ENCODE measurements at places on chromosomes 12 and 14. TPM values are rescaled to one million over a fixed set of nuclear protein-coding genes. Genes with fewer than 3 reads are reported as not detected.

The SLCO1B3 gene
- total RNA-seq: not detected

The OR6C2 gene
- not detected for total RNA-seq

The LRFN5 gene
- 0.13 TPM for total RNA-seq

The TSHR gene
- total RNA-seq: not detected

The BEGAIN gene
- total RNA-seq: 0.53 TPM

- DNase-seq: peak; percentile 37
- peak within 1 kb of the TSS; percentile 93 for H3K4me3 ChIP-seq
- peaks cover 35% of the 10 kb centered on the region for H3K4me1 ChIP-seq
- H3K27me3 ChIP-seq: no peaks in the 10 kb centered on the region
- H3K27ac ChIP-seq: peak within 1 kb of the TSS; percentile 94
Observed at GRCh38 chr12:89708565-89709156, at the start of gene ATP2B1. ATP2B1 (minus strand) TSS chr12:89708838; CDS start chr12:89655886, 52,952 bp downstream.

DNA sequence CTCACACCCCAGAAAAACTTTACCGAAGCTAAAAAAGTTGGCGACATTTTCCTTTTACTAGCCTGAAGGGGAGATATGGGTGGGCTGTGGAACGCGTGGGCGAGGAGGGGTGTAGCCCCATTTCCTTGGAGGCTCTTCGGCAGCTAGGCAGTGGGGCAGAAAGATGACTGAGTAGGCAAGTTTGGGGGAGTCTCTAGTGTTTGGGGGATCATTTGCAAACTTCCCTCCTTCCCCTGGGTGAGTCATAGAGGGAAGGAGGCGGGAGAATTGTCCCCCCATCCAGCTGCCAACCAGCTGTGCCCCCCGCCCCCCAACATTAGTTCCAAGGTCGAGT is 2.3 kb downstream of the GLI1 start:
- no peaks in the 10 kb centered on the region for H3K27me3 ChIP-seq
- H3K4me3 ChIP-seq: peak overlapping the region; percentile 60
- H3K4me1 ChIP-seq: peaks cover 33% of the 10 kb centered on the region
- DNase-seq: no peak
- H3K36me3 ChIP-seq: no peaks in the 10 kb centered on the region

DNA sequence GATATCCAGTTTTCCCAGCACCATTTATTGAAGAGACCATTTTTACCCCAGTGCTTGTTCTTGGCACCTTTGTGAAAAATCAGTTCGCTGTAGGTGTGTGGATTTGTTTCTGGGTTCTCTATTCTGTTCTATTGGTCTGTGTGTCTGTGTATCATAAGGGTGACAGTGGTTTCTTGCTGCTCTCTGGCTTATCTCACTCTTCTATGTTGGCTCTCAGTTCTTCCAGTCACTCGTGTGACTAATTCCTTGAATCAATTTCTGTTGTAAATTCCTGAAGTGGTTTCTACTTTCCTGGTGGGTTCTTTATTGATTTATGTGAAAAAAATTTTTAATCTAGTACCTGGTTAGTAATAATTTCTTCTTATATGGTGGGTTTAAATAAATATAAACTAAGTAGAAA is 58.3 kb downstream of the OTOGL start:
- H3K27ac ChIP-seq: no peak overlapping the region
- no peak overlapping the region for H3K4me3 ChIP-seq
- no peaks in the 10 kb centered on the region for H3K27me3 ChIP-seq
- no peaks in the 10 kb centered on the region for H3K36me3 ChIP-seq

- no peak for DNase-seq
- no peak overlapping the region for H3K27ac ChIP-seq
- H3K36me3 ChIP-seq: no peaks in the 10 kb centered on the region
- no peaks in the 10 kb centered on the region for H3K4me1 ChIP-seq
- no peak overlapping the region for H3K4me3 ChIP-seq
Observed at GRCh38 chr12:26696048-26696612, 136.9 kb downstream of the ITPR2 start.

DNA sequence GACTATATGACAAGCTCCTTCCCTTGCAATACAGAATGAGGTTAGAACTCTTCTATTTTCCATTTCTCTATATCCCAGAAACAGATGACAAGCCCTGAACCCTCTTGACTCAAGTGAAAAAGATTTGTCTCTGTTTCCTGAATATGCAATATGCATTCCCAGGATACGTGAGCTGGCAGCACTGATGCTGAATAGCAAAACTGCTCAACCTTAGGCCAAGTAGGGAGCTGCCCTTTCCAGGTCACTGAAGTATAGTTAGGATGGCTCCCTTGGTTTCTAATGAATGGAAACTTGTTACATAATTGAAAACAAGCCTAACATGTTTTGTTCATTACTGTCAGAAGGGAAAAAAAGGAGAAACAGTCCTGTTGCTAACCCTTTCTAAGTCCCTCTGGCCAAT is 47.9 kb upstream of the PLEKHG7 start:
- H3K27me3 ChIP-seq: no peaks in the 10 kb centered on the region
- DNase-seq: no peak
- no peak overlapping the region for H3K27ac ChIP-seq
- peaks cover 10% of the 10 kb centered on the region for H3K4me1 ChIP-seq
- H3K36me3 ChIP-seq: no peaks in the 10 kb centered on the region
- no peak overlapping the region for H3K4me3 ChIP-seq

GRCh38 chr14:74695406-74695805 is 17.5 kb downstream of the AREL1 start:
- peaks cover 3% of the 10 kb centered on the region for H3K36me3 ChIP-seq
- no peak overlapping the region for H3K27ac ChIP-seq

DNA sequence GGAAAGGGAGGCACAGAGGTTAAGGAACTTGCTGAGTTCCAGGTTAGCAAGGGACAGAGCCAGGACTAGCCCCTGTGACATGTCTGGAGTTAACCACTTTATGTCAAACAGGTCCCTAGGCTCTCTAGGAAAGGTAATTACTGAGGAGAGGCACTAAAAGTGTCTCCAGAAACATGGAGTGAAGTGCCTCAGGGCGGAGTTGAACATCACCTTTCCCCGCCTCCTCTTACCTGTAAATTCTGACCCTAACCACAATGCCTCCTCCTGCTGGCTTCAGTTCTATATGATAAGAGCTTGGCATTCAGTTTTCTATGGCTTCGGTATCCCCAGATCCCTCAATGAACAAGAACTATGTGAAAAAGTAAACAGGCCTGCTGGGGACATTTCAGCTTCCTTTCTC is 18.1 kb downstream of the RPH3A start:
- H3K36me3 ChIP-seq: no peaks in the 10 kb centered on the region
- no peaks in the 10 kb centered on the region for H3K4me1 ChIP-seq
- H3K27me3 ChIP-seq: peaks cover 56% of the 10 kb centered on the region
- no peak for DNase-seq
- H3K4me3 ChIP-seq: no peak overlapping the region
